CD4-positive, CD25-positive, alpha-beta regulatory T cell (primary cell): ENCODE measurements at places on chromosomes 3 and 15.

GRCh38 chr3:74529145-74529544 lies 85.3 kb downstream of the CNTN3 start:
- DNase-seq: no peak

DNA sequence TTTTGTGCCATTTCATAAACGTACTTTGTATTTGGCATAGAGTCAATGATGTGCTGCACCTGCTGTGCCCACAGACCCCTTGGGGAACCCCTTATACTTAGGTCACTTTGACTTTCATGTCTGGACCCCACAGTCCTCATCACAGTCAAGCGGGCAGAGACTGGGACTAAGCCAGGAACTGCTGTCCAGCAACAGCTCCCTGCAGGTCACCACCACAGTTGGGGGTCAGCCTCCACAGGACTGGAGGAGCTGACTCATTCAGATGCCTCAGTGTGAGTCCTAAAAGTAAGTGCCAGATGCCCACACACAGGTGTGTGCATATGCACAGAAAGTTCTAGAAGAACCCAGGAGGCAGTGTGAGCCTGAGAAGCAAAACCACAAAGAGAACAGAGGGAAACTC lies 339.8 kb downstream of the GABRB3 start:
- no peak for DNase-seq

DNA sequence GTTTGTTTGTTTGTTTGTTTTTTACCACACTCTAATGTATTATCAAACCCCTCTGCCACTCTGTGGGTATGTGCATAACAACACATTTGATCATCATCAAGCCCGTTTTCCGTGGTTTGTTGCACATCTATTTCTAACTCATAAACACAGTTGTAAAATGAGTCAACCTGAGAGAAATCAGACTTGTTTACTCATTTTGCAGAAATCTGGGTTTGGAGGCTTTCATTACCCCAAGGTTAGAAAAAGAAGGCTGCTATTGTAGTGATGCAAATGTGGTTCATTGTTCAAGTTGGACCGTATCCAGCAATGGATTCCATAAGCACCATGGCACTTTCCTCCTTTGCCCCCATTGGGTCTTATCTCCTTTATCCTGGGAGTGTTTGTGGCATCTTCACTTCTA lies 353.2 kb upstream of the SOX2 start:
- DNase-seq: no peak

DNA sequence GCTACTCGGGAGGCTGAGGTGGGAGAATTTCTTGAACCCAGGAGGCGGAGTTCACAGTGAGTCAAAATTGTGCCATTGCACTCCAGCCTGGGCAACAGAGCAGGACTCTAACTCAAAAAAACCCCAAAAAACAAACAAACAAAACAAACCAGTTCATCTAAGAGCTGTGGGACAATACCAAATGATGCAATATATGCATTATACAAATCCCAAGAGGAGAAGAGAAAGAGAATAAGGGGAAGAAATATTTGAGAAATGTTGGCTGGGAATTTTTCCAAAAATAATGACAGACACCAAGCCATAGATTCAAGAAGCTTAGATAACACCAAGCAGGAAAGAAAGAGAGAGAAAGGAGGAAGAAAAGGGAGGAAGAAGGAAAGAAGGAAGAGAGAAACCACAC lies 82.5 kb downstream of the KLF13 start:
- no peak for DNase-seq

- no peak for DNase-seq
These were observed 724.1 kb downstream of the GRM7 start for GRCh38 chr3:7585052-7585451.

DNA sequence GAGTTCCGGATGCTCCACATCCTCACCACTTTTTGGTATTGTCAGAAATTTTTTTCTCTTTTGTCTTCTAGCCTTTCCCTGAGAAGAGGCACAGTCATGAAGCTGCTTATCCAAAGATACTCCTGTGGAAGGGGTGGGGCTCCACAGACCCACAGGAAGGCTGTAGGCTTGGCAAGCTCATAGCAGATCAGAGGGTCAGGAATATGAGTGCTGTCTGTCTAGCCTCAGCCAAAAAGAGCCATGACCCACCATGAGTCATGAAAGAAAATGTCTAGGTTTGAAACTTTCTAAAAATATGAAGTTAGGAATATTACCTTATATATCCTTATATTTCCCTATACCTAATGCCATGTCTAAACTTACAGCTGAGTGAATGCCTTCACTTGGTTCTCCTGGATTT lies 118.2 kb upstream of the THBS1 start:
- no peak for DNase-seq

DNA sequence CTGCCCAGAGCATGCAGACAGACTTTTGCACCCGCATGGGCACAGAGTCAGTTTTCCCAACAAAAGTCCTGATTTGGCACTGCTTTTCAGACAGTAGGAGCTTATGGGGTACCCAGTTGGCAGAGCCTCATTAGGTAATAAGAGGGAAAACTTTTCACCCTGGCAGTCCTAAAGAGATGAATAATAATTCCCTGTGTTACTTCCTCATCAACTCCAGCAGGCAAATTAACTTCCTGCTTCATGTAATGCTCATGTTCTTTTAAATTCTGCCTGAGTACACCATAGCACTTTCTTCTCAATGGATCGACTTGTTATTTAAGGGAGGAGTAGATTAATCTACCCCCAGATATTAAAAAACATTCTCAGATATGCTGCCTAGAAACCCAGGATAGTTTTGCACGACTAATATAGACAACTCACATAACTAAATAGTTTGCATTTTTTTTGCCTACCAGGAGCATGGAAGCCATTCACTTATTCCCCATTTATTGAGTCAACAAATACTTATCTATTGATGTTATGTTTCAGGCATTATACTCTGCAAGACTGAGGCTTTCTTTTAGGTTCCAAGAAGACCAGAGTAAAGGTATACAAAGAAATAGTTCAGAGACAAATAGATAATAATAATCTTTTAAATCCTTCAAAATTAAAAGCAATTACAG lies 214.5 kb downstream of the KCNMB2 start:
- DNase-seq: no peak

- no peak for DNase-seq
These were observed 11.5 kb upstream of the PDIA5 start for GRCh38 chr3:123055352-123055751.

- DNase-seq: no peak
These were observed 134.9 kb downstream of the GAP43 start for GRCh38 chr3:115758076-115758763.

DNA sequence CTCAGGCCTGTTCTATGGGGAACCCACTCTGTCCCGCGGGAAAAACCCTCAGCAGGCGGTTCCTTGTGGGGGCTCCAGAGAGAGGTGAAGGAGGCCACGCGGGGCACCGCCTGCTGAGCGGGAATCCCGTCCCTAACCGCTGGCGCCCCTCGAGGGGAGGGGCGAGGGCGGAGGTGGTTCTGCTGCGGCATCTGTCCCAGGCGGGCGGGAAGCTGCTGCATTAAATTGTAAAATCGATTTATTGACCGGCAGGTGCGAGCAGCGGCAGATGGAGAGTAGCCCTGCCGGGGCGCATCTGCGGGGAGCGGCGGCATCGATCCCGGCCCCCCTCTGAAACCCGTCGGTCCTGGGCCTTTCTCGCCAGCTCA lies 3.7 kb upstream of the DLL4 start:
- no peak for DNase-seq

DNA sequence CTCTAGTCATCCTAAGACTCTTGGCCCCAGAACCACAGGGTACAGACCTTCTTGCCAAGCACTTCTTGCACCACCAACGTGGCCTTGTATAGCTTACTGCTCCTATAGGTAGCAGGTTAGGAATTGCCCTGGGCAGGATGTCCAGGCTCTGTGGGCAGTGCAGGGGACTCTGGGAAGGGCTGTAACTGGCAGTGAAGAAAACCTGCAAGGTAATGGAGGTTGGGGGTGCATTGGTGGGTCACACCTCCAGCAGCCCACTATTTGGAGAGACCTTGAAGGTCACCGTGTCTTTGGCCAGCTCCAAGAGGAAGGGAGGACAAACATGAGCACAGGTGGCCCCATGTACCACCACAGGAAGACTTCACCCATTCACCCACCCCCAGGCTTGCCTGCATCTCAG lies 21.3 kb upstream of the XYLB start:
- DNase-seq: no peak

GRCh38 chr3:149441642-149442041 lies 32.9 kb upstream of the TM4SF4 start:
- no peak for DNase-seq

- no peak for DNase-seq
These were observed 2.1 kb downstream of the RPP25 start for GRCh38 chr15:74954515-74954914.

- DNase-seq: no peak
These were observed 3.5 kb upstream of the CPNE4 start for GRCh38 chr3:132038198-132038825.

DNA sequence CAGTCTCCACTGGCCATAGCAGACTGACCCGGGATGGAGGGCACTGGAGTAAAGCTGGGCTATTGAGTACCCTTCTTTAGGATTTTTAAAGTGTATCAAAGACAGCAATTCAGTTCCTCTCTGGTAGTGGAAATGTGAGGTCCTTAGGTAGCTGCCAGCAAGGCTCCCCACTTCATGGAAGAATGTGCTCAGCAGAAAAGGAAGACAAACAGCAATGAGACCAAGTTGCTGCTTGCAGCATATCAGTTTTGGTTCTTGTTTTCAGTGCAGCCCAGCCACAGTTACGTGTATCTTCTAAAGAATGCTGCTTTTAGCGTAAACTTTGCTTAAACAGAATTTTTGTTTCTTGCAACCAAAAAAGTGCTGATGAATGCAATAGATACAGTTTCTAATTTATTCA lies 374.0 kb upstream of the CBLB start:
- no peak for DNase-seq

GRCh38 chr15:48049736-48050135 lies 71.1 kb upstream of the SLC24A5 start:
- DNase-seq: no peak

DNA sequence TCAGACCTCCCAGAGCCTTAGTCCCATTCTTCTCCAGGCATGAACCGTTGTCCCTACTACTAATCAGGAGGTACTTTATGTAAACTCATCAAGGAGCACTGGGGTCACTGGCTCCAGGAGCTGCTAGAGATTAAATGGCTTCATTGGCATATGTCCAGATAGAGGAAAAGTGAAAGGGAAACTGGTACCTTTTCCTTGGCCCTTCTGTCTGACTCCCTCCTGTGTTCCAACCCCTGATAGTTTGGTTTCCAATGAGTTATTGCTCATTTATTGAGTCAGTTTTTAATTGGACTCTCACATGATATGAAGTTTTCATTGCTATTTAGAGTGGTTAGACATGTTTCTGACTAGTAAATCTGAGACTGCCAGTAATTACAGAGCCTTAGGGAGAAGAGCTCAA lies 130.5 kb upstream of the BFSP2 start:
- no peak for DNase-seq

DNA sequence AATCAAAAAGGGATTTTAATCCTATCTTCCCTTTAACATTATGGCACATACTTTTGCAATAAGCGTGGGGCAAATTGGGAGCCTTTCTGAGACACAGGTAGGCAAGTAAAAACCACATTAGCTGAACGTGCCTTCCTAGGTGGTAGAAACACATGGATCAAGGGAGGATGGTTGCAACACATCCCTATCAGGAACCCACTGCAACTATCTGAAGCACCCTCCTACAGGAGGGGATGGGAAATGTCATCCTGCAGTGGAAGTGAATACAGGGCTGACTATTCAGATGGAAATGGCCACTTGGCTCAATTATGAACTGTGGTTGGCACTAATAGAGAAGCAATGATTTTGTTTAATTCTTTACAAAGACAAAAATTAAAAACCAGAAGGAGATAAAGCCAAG lies 826.3 kb downstream of the FHIT start:
- DNase-seq: no peak

- DNase-seq: no peak
These were observed 523.8 kb downstream of the SOX2 start for GRCh38 chr3:182235504-182235903.

DNA sequence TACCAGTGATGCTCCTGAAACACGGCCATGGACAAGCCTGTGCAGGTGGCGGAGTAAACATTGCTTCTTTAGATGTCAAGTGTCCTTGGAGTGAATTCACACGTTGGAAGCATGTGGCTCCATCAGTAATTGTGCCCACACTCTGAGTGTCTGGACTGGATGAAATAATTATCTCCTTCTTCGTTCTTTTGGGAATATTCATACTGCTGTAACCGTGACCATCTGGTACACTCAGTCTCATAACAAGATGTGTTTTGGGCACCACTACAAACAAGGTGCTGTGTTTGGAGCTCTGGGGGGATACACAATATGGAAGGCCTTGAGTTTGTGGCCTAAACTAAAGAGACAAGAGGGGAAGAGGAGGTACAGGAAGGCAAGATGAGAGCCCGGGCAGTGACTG lies 165.6 kb downstream of the APBA2 start:
- DNase-seq: no peak

- DNase-seq: no peak
These were observed 49.6 kb downstream of the SHQ1 start for GRCh38 chr3:72798552-72799195.

- peak; percentile 32 for DNase-seq
These were observed 80.1 kb downstream of the SSR3 start for GRCh38 chr3:156474560-156475389.

DNA sequence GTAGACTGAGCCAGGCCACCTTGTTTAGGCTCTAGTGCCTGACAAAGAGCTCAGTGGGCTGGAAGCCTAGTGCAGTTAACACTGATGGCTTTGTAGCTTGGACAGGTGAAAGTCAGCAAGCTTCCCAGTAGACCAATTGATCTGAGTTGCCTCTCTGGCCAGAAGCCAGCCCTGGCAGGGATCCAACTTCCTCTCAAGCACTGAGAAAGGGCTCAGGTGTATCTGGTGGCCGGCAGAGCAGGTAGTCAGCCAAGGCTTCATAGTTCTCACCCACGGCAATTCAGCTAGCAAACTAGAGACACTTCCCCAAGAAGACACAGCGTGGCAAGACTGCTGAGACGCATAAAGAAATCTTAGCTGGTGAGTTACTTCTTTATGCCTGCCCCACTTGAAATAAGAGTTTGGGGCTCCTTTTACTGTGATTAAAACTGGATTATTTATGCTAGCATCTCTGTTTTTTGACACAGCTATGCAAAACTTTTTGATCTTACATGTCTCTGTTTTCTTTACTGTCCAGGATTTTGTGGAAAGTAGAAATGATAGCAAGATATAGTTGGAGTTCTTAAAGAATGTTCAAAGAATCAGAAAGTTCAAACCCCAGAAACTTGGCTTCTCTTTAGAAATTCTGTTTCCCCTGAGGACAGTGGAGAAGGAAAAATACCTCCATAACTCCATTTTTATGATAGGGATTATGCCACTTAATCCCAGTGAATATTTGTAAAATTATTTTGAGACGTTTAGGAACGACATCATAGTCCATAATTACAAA lies 8.4 kb upstream of the CA12 start:
- no peak for DNase-seq

- no peak for DNase-seq
These were observed 1.1 kb downstream of the TMED3 start for GRCh38 chr15:79311901-79312553.

GRCh38 chr15:75233504-75234190 lies 24.5 kb upstream of the GOLGA6C start:
- no peak for DNase-seq

GRCh38 chr3:142853270-142854168 lies 35.4 kb downstream of the PCOLCE2 start:
- DNase-seq: no peak
